ENCODE measurements at places on chromosomes 1 and 21.

GRCh38 chr1:160177667-160178066 is 12.7 kb upstream of the CASQ1 start:
- no peak for DNase-seq

GRCh38 chr1:201240171-201240570 is 43.1 kb upstream of the PKP1 start:
- no peak for DNase-seq

DNA sequence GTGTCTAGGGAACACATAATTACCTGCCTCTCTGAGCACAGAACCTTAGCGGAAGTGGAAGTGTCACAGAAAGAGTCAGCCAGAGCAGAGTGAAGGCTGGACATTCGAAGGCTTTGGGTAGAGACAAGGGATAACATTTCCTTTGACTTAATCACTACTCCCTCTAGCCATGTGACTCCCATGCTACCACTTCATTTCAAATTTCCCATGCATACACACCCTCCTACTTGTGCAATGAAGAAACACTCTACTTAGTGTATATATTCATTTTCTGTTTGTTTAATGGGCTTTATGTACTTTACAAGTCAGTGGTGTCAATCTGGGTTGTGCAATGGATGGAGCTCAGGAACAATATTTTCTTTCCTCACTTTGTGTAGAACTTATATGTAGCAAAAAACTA is 6.9 kb downstream of the ANKRD35 start:
- no peak for DNase-seq

DNA sequence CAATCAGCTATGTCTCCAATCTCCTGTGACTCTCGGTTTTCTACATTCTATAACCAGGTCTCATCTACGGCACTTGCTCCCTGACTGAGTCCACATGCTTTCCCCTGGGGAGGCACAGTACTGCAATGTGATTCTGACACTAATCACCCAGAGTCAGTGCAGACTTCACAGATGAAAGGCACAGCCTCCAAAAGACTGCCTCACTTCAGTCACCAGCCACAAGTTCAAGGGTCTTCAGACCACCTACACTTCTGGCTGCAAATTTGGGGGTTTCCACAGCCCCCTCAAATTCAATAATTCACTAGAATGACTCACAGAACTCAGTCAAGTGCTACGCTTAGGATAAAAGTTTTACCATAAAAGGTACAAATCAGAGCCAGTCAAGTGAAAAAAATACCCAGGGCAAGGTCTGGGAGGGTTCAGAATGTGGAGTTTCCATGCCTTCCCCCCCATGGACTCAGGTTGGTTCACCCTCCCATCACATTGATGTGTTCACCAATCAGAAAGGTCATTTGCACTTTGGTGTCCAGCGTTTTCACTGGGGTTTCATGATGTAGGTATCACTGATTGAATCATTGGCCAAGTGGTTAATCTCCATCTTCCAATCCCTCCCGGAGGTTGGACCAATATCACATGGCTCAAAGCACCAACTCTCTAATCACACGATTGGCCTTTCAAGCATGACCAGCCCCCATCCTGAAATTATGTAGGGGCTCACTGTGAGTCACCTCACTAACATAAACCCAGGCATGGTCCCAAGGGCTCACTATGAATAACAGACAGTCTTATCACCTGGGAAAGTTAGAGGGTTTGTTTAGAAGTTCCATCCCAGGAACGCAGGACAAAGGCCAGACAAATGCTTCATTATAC is 182.9 kb upstream of the CAMK1G start:
- DNase-seq: no peak

GRCh38 chr1:107430540-107431228 is 289.8 kb downstream of the NTNG1 start:
- DNase-seq: no peak

DNA sequence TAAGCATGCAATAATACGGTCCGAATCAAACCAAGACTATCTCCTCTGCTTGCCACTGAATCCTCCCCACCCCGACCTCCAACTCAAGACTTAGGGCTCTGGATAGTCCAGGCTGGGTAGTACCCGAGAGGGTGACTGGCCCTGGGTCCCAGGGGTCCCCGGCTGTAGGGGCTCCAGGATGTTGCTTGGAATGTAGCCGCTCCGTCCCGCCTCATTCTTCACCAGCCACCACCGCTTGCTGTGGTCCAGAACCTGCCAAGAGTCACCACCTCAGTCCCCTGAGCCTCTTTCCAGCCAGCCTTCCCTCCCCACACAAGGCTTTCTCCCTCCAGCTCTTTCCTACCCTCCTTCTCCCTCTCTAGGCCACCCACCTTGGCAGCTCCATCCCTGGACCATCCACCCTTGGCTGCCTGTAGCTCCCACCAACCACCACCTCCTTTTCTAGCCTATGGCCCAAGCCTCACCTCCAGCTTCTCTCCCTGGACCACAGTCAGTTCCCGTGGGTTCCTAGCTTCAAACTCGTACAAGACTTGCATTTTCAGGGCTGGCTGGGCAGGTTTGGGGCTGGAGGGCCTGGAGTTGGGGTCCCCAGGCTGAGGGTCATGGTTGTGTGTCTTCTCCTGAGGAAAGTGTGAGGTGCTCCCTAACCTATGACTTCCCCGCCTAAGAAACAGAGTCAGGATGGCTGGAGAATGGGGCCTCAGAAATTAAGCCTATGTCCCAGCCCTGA is 10.9 kb upstream of the GSTM3 start:
- no peak for DNase-seq

GRCh38 chr1:113191579-113192076 is 118.6 kb downstream of the LRIG2 start:
- no peak for DNase-seq

DNA sequence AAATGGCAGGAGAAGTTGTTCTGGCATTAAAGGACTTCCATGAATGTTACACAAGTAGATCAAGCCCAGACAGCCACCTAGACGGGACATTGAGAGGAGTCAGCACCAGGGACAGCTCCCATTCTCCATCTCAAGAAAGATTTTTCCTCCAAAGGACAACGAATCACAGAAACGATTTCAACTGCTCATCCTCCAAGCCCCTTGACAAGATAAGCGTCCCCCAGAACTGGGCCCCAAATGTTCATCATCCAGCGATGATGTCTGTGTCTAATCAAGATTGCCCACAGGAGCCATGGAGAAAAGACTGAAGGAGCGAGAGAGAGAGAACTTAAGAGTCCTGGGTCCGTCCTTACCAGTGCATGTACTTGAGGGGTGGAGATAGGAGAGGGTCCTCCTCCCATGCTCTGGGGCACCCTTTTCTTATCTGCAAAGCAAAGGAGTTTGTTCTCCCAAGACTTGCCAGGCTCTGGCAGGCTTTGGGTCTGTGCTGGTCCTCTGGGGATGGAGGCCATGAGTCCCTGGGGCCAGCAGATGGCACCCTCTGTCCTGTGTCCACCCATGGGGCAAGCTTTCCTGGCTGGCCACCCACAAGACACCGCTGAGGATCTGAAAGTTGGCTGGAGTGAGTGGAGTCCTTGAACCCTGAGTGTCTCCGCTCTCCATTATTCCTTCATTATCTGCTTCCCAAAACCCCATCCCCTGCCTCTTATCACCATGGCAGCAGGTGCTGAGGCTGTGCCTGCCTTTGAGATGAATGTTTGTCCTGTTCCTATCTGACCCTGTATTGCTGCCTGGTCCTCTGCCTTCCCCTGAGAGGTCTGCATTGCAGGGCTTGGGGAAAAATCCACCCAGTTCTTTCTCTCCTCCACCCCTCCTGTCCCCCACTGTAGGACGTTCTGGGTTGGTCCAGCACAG is 164.6 kb downstream of the ACTL8 start:
- no peak for DNase-seq

GRCh38 chr1:85569122-85569521 is 11.4 kb upstream of the CCN1 start:
- DNase-seq: no peak

DNA sequence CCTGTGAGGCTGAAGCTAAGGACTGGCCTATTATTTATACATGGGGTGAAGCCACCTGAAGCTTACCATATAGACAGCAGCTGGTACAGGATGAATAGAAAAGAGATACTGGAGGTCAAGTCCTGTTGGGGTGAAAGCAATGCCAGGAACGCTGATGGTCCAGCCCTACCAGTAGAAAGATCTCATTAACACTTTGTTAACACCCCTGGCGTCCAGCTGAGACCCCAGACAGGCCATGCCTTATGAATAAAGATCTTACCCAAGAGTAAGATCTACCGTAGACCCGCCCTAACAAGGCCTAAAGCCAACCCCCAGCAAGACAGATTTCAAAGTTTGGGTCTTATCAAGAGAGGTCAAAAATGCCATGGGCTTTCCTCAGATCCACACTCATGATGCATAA is 34.7 kb downstream of the ST3GAL3 start:
- DNase-seq: no peak

GRCh38 chr1:197178998-197179397 is 32.5 kb upstream of the ASPM start:
- no peak for DNase-seq

GRCh38 chr1:99004861-99005442 is at the start of gene PLPPR5:
Gene PLPPR5, minus strand, starts transcription at chr1:99004861. Its CDS starts 190 bp downstream, at chr1:99004671.
- DNase-seq: no peak

DNA sequence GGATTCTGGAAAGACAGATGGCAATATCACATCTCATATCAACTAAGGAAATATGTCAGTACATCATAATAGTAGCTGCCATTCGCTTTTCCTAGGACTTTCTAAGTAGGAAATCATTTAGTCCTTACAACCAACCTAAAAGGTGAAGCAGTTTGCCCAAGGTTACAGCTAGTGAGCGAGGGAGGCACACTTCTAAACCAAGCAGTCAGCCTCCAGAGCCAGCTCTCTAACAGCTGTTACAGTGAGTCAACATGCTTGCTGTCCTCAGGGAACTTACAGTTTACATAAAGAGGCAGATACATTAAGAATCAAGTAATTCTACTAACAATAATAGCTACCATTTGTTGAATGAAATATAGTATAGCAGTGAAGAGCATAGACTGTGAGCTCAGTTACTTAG is 57.1 kb downstream of the GIPC2 start:
- no peak for DNase-seq

DNA sequence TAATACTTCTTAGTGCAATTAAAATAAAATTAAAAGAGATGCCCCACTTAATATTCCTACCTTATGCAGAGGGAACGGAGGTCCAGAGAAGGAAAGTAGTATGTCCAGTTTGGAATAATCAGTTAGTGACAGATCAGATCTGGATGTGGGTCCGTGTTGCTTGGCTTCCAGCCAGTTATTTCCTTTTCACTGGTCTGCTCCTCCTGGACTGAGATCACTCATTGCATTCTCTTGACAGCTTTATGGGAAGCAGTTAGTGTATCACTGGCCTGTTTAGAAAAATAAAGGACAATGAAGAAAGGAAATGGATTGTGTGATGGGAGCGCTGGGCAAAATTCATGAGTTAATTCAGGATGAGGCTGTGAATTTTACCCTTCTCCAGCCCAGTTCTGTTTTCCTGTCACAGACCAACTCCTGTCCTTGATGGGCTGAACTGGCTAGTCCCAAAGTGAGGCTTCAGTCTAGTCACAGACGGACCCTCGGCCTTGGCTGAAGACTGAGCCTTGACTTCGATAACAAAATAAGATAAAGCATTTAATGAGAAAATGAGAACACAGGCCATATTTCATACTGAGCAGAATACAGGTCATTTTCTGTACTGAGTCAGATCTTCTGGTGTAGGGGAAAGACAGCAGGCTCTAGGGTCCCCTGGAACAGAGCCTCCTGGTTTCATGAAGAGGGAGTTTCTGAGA is 85.2 kb upstream of the TRABD2B start:
- DNase-seq: no peak

- no peak for DNase-seq
Observed at GRCh38 chr1:115506924-115507589, 134.7 kb upstream of the VANGL1 start.

GRCh38 chr21:41665766-41666595 is 100.9 kb downstream of the RIPK4 start:
- DNase-seq: no peak

DNA sequence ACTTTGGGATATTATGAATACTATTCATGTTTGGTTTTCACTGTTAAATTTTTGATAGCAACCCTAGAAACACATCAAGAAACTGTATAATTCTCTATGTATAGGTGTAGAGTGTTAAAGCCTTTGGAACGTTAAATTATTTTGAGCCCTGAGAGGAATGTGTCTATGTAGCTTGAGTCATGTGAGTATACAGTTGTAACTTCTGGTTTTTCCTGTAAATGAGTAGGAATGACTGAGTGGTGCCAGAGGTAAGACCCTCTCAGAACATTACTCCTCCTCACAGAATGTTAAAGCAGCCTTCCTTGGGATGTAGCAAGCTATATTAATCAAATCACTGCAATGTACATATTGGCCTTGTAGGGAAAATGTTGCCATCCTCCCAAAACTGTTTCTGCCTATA is 69.0 kb downstream of the C1orf21 start:
- no peak for DNase-seq
